ENCODE measurements at places on chromosomes 11 and 22.
A peak's percentile ranks its signal among the peaks of the same experiment; 100 is the strongest.

- DNase-seq: no peak
These were observed 38.6 kb upstream of the POGLUT3 start for GRCh38 chr11:108536783-108537182.

GRCh38 chr11:111938687-111939160 is 1.6 kb downstream of the DIXDC1 start:
- no peak for DNase-seq

DNA sequence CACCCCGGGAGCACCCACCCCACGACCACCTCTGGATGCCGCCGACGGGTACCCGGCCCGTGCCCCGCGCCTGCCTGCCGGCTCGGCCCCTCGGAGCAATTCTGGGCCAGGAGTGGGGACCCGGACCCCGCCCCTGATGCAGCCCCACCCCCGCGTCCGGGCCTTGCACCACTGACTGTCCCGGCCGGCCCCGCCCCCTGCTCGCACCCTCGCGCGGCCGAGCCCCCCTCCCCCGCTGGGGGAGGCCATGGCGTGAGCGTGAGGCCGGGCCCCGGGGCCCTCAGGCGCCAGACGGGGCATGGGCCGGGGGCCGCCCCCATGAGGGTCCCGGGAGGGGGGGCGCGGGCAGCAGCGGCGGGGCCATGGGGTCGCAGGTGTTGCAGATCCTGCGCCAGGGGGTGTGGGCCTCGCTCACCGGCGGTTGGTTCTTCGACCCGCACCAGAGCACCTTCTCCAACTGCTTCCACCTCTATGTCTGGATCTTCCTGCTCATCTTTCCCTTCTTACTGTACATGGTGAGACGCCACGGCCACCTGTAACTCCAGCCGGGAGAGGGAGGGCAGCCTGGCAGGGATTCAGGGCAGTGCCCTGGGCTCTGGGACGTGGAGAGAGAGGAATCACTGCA is 486 bp downstream of the PCNX3 start:
- no peak for DNase-seq

DNA sequence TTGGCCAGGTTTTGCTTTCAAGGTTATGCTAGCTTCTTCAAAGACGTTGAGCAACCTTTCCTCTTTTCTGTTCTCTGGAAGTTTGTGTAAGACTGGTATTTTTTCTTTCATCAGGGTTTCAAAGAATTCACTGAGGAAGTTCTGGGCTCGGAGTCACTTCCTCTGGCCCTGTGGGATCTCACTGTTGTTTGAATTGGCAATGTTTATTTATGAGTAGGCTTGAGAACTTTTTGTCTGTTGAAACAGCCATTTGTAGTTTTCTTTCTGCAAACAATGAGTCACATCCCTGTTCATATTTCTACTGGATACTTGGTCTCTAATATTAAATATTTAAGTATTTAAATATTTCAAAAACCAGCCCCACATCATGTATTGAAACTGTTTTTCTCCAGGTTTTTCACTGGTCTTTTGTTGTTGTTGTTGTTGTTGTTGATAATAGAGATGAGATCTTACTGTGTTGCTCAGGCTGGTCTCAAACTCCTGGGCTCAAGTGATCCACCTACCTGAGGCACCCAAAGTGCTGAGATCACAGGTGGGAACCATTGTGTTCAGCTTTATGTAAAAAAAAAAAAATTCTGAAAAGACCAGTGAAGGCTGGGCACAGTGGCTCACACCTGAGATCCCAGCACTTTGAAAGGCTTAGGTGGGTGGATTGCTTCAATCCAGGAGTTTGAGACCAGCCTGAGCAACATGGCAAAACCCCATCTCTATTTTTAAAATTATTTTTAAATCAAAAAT is 26.9 kb downstream of the SUSD2 start:
- DNase-seq: peak; percentile 85

GRCh38 chr22:49771266-49772065 is 56.2 kb downstream of the BRD1 start:
- DNase-seq: peak; percentile 62

- no peak for DNase-seq
These were observed 7.3 kb downstream of the ARRB1 start for GRCh38 chr11:75344186-75344585.

DNA sequence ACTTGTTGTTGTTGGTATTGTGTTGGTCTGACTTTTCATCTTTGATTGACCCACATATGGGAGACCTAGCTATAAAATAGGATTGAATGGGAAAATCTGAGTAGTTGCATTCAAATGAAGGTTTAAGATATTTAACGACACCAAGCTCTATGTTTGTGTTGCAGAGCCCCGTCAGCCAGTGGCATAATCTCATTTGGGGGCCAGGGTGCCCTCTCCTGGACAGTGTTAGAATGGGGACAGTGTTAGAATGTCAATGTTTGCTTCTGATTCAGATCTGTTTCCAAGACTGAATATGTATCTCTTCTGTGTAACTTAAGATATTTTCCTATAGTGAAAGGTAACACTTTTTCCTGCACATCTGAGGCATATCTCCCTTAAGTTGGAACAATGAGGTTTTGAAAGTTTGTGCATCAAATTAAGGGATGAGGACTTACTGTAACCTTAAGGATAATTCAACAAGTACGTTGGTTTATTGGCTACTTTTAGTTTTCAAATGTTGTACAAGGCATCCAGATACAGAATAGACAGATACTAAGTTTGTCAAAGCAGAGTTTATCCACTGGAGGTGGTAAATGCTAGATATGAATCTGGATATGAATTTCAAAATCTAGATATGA is 5.3 kb upstream of the OR52M1 start:
- no peak for DNase-seq

DNA sequence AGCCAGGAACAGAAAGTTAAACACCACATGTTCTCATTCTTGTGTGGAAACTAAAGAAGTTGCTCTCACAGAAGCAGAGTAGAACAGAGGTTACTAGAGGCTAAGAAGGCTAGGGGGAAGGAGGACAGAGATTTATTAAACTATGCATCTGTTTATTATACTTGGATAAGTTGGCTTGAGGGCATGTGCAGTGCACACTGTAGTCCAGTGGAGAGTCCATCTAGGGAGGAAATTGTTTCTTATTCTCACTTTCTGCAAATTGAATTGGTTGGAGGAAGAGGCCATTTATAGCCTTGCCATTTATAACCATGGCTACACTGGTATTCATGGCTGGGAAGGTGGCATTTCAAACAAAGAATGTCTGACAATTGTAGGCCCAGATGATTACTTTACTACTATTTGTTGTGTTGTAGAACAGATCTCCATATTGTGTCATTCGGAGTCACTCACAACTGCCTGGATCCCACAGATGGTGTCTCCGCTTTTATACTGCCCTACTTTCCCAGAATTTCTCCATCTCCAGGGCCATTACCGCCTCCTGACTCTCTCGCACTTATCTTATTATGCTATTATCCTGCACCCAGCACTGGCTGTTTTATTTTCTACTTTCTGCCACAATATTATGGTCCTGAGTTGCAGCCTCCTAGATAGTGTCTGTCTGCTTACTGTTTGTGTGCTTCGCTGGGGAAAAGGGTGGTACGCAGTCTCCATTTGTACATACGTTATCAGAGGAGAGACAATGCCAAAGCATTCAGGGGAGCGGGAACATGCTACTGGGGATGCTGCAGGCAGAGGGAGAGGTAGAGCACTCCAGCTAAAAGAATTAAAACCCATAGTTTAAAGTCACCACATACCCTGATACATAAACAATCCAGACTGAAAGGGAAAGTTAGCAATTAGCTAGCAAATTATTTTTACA is 169.3 kb upstream of the BLID start:
- no peak for DNase-seq

All from tibial artery (tissue), 4 donors.